ENCODE measurements at places on chromosomes 5 and 9.

GRCh38 chr5:28734396-28734795, 1696.0 kb upstream of the CDH9 start:
- DNase-seq = no peak

DNA sequence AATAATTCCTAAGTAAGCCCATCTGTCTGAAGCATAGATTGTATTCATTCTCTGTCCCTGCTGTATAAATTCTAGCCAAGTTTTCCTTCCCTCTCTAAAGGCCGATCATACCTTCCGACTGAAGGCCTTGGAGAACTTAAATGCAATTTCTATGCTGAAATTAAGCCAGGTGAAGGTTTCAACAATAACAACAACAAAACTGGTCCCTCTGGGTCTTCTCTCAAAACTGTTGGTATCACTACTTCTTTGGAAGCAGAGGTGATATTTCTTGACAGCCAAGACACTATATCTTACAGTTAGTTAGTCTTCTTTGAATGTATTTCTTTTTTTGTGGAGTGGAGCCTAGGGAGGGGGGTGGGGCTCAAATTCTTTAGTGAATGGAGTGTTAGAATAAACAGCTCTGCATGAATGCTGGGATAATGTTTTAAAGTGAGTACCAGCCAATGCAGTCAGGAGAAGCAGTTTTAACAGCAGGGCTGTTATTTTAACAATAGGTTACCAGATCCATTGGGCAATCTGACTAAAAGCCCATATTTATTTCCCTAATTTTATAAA, 508.9 kb downstream of the EBF1 start:
- no peak for DNase-seq

DNA sequence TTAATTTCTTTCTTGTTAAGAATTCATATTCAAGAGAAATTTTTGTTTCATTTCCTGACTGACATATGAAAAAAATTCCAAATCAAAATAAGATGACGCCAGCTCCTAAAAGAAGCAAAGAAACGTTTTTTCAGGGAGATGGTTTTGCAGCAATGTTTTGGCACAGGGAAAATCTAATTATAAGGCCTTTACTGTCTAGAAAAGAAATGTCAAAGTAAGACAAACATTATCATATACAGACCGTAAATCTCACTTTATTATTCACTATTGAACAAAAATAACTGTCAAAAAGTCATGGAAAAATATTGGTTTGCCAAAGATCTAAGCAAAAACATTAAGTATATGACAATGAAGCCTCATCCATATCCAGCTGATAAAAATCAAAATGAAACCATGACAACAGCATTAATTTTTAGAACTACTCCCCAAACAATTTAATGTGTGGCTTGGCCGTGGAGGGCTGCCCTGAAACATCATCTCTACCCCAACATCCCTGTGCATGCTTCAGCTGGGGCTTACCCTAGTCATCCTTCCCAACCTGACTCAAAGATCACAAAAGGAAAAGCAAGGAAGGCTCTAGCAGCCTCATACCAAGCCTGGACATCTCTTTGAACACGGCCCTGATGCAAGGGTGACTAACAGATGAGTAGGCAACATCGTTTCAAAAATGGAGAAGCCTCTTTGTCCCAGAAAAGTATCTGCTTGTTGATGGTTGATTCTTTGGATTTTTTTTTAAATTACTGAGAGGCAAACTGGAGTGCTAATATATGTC, 95.6 kb downstream of the ARSB start:
- no peak for DNase-seq

DNA sequence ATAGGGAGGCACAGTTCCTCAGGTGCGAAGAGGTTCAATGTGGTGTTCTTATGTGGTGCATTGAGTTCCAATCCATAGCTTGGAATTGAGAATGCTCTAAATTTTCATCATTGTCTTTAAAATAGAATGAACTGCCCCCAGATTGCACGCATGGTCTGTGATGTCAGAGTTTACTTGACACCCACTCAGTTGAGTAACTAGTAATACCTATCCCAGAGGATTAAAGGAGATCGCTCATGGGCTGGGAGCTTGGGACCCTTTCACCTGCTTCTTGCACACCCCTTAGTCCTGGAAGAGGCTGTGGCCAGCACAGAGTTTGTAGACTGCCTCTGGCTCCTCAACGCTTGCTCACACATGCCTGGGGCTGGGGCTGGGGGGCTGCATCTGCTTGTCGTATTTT, 95.1 kb upstream of the OTULINL start:
- DNase-seq = no peak

DNA sequence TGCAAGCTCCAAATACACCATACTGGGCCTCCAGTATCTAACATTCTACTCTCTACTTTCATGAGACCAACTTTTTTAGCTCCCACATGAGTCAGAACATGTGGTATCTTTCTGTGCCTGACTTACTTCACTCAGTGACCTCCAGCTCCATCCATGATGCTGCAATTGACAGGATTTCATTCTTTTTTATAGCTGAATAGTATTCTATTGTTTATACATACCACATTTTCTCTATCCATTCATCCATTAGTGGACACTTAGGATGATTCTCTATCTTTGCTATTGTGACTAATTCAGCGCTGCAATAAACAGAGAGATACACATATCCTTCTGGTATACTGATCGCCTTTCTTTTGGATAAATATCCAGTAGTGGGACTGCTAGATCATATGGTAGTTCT, 68.5 kb downstream of the EPB41L4A start:
- DNase-seq = no peak

GRCh38 chr5:126066836-126067235, 356.4 kb upstream of the GRAMD2B start:
- no peak for DNase-seq

- DNase-seq = no peak
These were observed 13.2 kb downstream of the NDUFS6 start for GRCh38 chr5:1814183-1815020.

DNA sequence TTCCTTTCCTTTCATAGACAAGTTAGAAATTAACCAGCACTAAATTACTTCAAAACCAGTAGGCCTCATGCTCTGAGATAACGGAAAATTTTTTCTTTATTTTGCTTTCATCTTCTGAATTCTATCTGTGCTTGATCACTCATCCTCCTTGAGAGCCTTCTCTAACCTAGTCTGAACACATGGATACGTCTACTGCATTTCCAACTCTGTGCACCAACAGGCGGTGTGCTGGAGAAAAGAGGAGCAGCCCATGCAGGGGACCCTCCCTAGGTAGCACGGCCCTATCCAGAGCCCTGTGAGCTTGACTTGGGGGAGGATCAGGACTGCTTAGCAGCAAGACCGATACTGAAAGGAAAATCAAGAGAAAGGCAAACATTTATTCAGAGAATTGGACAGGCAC, 149.8 kb downstream of the AUH start:
- DNase-seq = no peak

DNA sequence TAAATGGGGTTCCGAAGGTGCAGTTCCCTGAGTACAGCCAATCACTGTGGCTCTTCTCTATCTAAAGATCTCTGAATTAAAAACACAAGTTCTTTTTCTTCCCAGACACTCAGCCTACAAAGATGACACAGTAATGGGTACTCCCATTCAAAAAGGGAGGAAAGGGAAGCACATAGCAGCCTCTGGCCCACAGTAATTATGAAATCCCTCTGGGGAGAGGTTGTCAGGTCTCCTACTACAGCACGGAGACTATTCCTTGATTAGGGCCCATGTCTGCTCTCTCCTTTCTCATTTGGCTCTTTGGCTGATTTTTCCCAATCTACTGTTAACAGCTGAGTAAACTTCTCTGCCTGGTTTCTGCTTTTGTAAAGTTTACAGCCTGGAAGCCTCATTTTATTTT, 62.0 kb upstream of the RANBP3L start:
- DNase-seq = no peak

- no peak for DNase-seq
These were observed 44.6 kb upstream of the PIK3R1 start for GRCh38 chr5:68170826-68171558.

GRCh38 chr5:172111852-172112225, 76.2 kb downstream of the STK10 start:
- no peak for DNase-seq

DNA sequence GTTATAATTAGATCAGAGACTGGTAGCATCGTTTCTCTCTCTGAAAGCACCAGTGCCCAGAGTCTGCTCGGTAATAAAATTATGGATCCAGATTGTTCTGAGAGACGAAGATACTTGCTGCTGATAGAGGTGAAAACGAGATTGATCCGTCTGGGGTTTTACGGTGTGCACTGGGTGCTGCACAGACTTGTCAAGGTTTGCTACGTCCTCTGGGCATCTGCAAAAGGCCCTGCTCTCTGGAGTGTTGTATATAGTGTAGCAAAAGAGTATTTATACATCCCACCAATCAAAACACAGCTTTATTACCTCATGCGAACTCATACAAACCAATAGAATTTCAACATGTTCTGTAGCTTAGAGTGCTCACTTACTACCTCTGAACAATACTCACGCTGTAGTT, 219.3 kb downstream of the PBX3 start:
- DNase-seq = no peak

DNA sequence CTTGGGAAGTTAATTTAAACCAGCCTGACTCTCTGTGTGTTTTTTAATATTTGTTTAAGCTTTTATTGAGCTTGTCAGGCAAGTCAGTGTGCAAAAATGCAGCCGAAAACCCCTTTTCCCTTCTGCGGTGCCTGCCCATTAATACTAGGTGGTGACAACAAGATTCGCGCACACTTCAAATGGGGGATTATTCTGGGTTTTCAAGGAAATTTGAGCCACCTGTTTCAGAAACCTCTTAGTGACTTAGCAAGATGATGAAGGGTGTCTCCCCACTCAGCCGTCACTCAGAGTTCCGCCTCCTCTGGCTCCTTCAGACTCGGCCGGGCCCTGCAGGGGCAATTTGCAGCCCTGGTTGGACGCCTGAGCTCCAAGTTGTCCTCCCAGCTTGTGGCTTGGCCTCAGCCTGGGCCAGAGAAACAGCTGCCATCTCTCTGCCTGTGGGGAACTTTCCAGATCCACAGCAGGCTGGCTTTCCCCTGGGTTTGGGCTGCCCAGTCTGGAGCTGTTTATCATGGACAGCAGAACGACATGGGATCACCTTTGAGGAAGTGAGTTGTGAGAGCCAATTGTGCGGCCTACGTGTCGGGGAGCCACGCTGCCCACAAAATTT, 75.9 kb downstream of the SPRY4 start:
- DNase-seq = no peak

GRCh38 chr5:119290607-119291006, 65.2 kb upstream of the TNFAIP8 start:
- DNase-seq = no peak

DNA sequence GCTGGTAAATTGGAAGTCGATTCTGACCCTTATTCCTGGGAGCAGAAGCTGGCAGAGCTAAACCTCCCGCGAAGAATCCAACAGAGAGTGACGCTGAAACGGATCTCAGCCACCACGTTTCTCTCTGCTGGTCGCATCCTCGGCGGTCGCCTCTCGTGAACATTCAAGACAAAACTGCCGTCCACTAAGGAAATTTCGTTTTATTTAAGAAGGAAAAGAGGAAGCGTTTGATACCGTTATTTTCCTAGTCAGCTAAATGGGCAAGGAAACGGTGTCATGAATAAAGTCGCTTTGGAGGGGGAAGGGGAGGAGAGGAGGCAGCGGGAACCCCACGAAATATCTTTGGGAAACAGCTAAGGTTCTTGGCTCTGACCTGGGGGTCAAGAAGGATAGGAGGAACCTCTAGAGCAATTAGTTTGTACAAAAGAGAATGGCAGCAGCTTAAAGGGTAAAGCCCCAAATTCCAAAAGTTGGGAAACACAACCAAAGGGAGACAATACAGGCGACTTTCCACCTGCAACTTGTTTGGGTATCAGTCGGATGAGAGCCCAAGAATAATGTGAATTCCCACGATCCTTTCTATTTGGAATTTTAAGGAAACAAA, 1.9 kb downstream of the FOXB2 start:
- DNase-seq = no peak

DNA sequence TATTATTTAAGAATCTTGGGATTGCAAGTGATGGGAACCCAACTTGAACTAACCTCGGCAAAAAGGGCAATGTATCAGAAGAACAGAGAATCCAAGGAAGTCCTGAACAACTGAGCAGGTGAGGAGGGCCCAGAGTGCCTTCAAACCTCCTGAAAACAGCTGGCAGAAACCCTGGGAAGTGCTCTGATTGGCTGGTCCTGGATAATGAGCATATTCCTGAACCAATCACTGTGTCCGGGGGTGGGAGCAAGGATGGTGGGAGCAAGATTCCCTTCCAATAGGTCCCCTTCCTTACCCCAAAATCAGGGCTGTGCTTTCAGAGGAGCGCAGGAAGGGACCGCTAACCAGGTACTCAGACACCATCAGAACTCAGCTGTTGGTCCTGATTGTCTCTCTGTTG, 31.9 kb upstream of the TBC1D2 start:
- no peak for DNase-seq

GRCh38 chr5:6721442-6721841, 8.2 kb downstream of the TENT4A start:
- DNase-seq = no peak

DNA sequence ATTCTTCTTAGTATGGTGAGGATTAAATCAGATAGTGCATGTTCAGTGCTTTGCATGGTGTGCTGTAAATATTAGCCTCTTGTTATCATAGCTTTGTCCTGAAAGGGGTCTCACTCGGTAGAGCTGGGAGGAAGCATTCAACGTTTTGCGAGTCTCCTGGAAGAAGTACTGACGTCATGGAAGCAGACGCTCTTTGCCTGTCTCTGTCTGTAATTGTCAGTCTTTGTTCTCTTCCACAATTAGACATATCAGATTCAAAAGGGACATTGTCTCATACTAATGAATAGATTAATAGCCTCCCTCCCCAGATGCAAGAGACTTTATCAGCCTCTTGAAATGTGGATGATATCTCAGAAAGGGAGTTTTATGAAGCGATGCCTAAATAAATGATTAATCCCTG, 91.8 kb upstream of the CXCL14 start:
- DNase-seq = no peak

- no peak for DNase-seq
These were observed 64.4 kb upstream of the PCAT7 start for GRCh38 chr9:94490465-94490864.

DNA sequence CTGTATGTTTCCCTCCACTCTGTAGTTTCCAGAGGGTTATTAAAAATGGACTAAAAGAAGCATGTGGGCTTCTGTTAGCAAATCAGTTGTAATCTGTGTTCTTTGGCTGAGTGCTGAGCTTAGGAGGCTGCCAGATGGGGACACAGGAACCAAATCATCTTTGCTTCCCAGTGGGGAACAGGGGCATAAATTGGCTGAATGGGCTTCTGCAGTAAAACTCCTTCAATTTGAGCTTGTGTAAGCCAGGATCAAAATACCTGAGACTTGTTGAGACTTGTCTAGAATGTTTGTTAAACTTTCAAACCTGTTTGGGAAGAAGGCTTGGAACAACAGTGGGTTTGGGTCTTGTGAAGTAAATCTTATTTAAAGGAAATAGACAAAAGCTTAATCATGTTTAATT, 32.2 kb upstream of the TNFAIP8 start:
- DNase-seq = no peak
